Ureter (tissue), 1 donor: ENCODE measurements at places on chromosomes 6 and 20.

DNA sequence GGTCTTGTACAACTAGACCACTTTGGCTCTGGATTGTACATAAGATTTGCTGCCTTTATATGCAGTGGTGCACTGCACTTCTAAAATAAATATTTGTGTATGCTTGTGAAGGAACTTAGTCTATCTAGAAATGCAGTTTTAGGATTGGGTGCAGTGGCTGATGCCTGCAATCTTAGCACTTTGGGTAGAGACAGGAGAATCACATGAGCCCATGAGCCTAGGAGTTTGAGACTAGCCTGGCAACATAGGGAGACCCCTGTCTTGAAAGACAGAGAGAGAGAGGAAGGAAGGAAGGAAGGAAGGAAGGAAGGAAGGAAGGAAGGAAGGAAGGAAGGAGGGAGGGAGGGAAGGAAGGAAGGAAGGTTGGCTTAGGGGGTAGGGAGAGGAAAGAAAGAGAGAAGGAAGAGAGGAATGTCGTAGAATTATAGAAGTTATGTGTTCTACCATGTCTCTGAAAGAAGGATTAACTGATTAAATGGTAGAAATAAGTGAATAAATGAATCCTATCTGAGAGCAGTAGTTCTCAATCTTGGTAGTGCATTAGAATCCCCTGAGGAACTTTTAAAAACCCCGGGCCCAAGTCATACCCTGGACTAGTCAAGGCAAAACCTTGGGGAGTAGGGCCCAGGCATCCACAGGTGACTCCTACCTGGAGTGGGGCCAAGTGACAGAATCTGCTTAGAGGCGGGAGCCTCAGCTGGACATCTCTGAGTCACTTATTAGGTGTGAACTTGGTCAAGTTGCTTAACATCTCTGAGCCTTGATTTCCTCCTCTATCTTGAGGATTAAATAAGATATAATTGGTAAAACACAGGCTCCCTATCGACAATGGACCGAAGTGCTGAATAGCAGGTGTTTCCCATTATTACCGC is 130.3 kb downstream of the ZNF217 start:
- no peak for DNase-seq

- DNase-seq = no peak
These were observed 150.4 kb downstream of the BFSP1 start for GRCh38 chr20:17380801-17381200.

GRCh38 chr6:156901309-156902019 is 124.3 kb downstream of the ARID1B start:
- no peak for DNase-seq

GRCh38 chr20:61673152-61673847 is 392.4 kb downstream of the TAF4 start:
- DNase-seq = no peak

- no peak for DNase-seq
These were observed 160.9 kb downstream of the ZMYND8 start for GRCh38 chr20:47195573-47195972.

GRCh38 chr20:32248043-32248442 is 29.4 kb upstream of the KIF3B start:
- no peak for DNase-seq

DNA sequence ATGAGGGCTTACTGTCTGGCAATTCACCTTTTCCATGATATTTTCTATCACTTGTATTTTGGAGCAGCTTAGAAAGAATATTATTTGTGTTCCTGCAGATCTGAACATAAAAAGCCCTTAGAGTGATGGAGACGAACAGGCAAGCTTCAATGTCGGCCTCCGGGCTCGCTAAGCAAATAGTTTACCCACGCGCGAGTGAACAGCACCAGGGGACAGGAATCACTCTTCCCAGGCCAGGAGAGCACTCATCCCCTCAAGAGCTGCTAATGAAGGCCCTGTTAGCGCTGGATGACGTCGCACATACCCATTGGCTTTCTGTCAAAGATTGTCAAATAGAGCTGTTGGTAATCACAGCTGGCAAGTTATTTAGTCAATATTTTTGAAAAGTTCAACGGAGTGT is 395.7 kb downstream of the ZFAND3 start:
- no peak for DNase-seq

GRCh38 chr20:48847498-48848205 is 19.9 kb upstream of the PREX1 start:
- DNase-seq = no peak

- DNase-seq = no peak
These were observed 7.6 kb upstream of the TP53RK start for GRCh38 chr20:46696791-46697279.
